ENCODE measurements at places on chromosomes 6 and 20.

GRCh38 chr20:51300104-51300503 lies 242.4 kb downstream of the NFATC2 start:
- DNase-seq = no peak

- no peak for DNase-seq
These were observed 98.1 kb downstream of the YTHDF1 start for GRCh38 chr20:63117661-63118302.

- no peak for DNase-seq
These were observed 3.8 kb upstream of the FKBP1A start for GRCh38 chr20:1396702-1397101.

DNA sequence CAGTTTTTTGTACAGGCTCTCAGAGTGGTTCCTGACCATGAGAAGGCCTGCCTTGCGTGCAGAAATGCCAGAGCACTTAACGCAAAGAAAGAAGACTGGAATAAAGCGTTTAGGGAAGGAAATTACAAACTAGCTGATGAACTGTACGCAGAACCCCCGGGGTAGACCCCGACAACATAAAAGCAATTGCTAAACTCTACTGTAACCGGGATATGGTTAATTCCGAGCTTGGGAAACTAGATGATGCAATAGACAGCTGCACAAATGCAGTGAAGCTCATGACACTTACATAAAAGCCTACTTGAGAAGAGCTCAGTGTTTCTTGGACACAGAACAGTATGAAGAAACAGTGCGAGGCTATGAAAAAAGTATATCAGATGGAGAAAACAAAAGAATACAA lies 35.7 kb downstream of the CITED2 start:
- peak; percentile 56 for DNase-seq

DNA sequence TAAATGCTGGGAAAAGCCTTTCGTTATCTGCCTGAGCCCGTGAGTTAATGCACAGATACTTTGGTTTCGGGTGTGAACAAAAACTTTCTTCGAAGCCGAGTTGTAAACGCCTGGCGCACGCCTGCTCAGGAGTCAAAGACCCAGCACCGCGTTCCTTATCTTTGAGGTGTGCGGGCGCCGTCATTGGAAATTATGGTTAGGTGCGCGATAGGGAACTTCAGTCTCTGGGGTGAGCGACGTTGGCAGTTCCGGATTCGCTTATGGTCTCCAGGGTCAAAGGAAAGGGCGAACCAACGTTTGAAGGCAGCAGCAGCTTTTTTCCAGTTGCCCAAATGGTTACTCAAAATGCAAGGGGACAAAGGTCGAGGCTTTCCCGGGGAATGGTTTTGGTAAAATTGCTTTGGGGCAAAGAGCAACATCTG lies 853 bp downstream of the SLC22A3 start:
- no peak for DNase-seq

DNA sequence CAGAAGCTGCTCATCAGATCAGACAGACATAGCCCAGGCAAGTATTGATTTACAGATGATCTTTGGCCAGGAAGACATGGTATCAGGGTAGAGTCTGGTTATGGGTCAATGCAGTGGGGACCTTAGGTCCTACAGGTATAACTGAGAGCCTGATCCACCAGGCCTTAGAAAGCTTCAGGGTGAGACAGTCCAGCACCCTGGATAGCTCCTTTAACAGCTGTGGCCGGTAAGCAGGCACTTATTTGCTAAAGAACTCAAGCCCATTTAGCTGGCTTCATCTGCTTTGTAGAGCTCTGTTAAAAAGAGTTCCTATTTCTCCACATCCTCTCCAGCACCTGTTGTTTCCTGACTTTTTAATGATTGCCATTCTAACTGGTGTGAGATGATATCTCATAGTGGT lies 39.6 kb downstream of the ESR1 start:
- DNase-seq = peak; percentile 5

DNA sequence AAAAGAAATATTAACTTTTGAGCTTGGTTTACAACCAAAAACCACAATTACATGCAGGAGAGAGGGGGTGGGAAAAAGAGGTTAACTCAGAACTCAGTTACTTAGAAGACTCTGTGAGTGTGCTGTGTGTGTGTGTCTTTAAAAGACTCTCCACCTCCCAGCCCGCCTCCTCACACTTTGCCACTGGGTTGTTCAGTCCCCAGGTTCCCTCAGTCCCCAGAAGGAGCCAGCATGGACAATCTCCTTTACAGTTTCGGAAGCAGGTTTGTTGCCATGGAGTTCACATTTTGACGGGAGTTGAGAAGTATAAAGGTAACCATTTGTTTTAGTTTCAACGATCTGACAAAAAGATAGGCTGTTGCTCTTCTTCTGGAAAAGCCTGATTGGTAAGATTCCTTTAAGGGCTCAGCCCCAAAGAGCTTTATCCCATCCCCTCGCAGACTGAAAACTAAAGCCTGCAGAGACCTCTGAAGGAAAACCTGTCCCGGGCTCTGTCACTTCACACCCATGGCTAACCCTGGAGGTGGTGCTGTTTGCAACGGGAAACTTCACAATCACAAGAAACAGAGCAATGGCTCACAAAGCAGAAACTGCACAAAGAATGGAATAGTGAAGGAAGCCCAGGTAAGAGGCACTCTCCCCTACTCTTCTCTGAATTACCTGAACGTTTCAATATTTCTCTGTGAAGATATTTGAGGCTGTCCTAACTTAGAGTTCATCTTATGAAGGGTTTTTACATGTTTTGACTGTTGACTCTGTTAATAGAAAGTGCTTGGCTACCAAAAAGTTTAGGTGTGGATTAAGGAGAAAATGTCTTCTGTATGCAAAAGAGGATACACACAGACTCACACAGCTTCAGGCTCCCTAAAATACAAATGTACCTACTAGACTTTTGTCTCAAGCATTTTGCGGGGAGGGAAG lies at the start of gene SPTLC3:
Gene SPTLC3 (plus strand): TSS at position 212 of the 921 bp plus-strand sequence. CDS start 296 bp downstream, at position 508.
- peak; percentile 35 for DNase-seq

DNA sequence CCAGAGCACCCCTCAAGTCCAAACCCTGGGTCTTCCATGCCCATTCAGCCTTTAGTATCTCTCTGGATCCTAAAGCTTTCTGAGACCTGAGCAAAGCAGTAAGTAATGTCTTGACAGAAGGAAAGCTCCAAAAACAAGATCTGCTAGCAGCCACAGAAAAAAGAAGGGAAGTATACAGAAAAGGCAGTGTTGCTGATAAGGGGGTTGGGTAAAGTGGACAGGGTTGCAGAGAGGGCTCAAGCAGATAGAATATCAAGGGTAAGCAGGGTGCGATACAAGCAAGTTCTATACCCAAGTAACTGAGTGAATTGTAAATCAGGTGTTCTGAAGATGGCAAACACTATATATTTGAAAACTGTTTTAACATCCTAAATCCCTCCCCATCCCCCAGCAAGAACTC lies 113.4 kb upstream of the CARMIL1 start:
- DNase-seq = no peak

- DNase-seq = peak; percentile 67
These were observed 21.2 kb downstream of the EPB41L2 start for GRCh38 chr6:131041814-131042213.

DNA sequence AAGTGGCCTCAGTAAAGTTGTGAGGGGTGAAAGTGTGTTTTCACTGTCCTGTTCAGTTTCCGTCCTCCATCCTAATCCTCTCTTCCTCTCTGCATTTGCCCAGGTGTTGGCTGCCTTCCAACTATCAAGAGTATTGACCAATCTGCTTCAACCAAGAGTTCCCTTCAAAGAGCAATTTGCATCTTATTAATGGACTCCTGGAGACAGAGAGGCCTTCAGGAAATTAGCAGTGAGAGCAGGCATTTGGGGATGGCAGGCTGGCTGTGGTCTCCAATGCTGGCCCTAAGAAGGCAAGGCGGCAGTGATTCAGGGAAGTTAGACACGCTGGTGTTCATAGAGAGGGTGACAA lies 77.2 kb downstream of the GPR6 start:
- DNase-seq = no peak

GRCh38 chr20:406200-407132 lies 1.6 kb upstream of the RBCK1 start:
- DNase-seq = no peak

GRCh38 chr6:168078943-168079405 lies at the start of gene FRMD1:
TSS of gene FRMD1 (minus strand) at chr6:168079212. CDS start at chr6:168079094, 118 bp downstream.
- no peak for DNase-seq

- DNase-seq = peak; percentile 19
These were observed 228.3 kb downstream of the ARHGAP18 start for GRCh38 chr6:129481706-129482105.

- DNase-seq = no peak
These were observed 491.0 kb upstream of the CDH4 start for GRCh38 chr20:60761056-60761455.

- DNase-seq = no peak
These were observed 25.0 kb downstream of the ANGPT4 start for GRCh38 chr20:891058-891705.

- no peak for DNase-seq
These were observed 260.3 kb downstream of the CD109 start for GRCh38 chr6:73956305-73956704.

DNA sequence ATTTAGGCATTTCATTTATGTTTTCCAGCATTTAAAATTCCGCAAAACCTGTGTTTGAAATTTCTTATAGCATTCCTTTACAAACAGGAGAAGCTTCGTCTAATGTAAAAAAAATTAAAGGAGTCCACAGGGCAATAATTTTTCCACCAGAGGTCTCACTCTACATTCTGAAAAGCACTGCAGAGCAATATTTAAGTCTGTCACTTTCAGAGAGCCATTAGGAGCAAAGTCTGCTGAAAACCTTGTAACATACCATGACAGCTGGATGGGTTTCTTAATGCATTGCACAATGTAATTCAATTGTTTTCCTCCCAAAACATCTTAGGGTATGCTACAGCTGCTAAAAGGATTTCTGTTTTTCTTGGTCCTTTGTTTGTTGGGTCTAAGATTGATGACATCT lies 18.0 kb downstream of the BAG2 start:
- peak; percentile 61 for DNase-seq

- no peak for DNase-seq
These were observed 136.2 kb upstream of the INSM1 start for GRCh38 chr20:20231528-20232298.

DNA sequence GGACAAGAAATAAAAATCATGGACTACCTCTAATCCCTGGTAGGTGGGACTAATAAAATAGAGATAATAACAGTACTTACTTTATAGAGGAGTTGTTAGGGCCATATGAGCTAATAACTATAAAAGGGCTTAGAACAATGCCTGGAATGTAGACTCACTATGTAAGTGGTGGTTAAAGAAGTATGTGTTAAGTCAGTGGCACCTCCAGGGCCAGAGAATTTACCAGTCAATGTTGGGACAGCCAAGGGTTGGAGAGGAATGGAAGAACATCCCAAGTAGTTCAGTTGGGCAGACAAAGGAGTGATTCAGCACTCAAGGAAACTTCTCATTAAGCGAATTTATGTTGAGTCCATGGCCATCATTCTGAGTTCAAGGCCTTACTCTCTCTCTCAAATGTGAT lies 116.8 kb downstream of the OTOR start:
- peak; percentile 57 for DNase-seq

DNA sequence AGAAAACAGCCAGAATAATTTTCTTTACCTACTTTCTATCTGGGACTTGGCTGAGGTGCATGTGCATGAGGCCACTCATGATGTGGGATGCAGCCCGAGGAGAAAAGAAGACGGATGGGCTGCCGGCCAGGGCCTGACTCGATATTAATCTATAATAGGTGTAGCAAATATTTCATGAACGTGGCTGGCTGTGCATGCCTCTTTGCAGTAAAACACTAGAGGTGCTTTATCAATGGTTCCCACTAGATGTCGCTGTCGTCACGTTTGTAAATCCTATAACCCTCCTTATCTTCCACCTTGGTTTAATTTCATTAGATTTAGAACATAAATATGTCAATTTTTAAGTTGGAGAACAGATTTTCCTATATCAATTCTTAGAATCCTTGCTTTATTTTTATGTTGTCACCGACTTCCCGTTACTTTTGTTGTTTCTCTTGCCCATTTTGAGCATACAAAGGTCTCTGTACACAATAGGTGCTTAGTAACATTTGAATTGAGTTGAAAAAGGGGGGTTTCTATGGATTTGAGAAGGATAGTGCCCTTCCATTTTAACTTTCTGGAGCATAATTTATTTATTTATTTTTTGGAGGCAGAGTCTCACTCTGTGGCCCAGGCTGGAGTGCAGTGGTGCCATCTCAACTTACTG lies 19.6 kb upstream of the FERMT1 start:
- peak; percentile 51 for DNase-seq

- no peak for DNase-seq
These were observed 92.0 kb upstream of the TMEM181 start for GRCh38 chr6:158467923-158468322.

DNA sequence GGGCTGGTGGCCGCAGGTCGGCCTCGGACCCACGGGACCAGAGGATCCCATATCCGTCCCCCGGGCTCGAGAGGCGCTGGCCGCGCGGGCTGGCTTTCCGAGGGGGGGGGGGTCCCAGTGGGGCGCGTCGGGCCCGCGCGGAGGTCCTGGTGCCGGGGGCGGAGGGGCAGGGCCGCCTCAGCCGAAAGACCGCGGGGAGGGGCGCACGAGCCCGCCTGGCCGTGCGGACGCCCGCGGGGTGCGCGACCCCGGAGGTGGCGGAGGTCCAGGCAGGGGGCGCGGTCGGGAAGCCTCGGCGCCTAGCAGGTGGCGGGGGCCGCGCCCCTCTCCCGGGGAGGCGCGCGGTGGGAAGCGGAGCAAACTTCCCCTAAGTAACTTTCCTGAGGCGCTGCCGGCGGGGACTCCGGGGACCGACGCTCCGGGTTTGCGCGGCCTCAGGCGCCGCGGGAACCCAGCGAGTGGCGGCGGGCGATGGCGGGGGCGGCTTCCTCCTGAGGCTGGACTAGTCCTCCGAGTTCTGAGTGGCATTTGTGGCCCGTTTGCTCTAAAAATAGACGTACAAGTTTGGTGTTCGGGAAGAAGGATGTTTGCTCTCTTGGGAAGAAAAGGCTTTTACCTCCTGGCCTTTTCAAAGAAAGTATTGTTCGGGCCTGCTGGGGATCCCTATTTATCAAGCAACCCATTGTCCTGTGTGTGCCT lies 26.5 kb upstream of the BTBD3 start:
- peak; percentile 54 for DNase-seq

- DNase-seq = no peak
These were observed 733 bp downstream of the ZBTB22 start for GRCh38 chr6:33316603-33317418.

DNA sequence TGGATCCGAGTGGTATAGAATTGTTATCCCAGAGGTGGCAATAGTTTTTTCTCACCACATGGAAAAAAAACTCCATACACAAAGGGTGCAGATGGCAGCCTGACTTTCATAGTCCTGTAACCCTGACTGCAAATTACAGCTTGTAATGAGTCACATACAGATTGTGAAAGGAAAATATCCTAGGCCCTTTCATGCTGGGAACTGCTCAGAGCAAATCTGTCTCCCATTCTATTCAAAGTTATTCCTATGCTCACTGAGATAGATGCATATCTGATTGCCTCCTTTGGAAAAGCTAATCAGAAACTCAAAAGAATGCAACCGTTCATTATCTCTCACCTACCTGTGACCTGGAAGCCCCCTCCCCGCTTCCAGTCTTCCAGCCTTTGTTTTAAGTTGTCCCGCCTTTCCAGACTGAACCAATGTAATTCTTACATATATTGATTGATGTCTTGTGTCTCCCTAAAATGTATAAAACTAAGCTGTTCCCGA lies 108.7 kb upstream of the MAP3K4 start:
- DNase-seq = peak; percentile 15

DNA sequence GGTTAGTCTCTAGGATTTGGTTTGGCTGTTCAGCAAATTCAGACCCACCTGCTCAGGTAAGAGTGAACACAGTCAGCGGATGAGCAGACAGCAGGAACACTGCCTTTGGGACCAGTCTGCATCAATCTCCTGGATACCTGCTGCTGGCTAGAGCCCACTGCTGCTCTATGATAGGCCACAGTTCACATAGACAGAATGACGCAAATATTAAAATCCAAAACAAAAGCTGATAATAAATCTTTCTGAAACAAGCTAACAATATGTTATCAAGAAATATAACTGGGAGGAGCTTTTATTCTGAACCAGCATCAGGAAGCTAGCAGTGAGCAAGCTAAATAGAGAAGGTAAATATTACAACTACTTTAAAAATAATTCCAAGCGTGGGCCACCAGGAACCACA lies at the start of gene TAAR1:
Gene TAAR1 (minus strand): TSS at position 101 of the 400 bp plus-strand sequence. CDS start 13,179 bp downstream, outside the sequence.
- DNase-seq = no peak
